ENCODE measurements at places on chromosomes 5 and 9. TPM values are rescaled to one million over a fixed set of nuclear protein-coding genes. Genes with fewer than 3 reads are reported as not detected.

AMACR gene
- 18.3 TPM for total RNA-seq

AHRR gene
- total RNA-seq, result 1.4 TPM

RGMB gene
- total RNA-seq, result 31.8 TPM

SERF1A gene
- total RNA-seq, result 10.2 TPM

PRELID1 gene
- 360 TPM for total RNA-seq

DIPK1B gene
- total RNA-seq, result 75.7 TPM

RPL35 gene
- total RNA-seq, result 3,564 TPM

FRMD3 gene
- 0.10 TPM for total RNA-seq

SAP30L gene
- total RNA-seq, result 14.3 TPM

TAS2R1 gene
- total RNA-seq, result not detected

UNC13B gene
- total RNA-seq, result 49.5 TPM

ZNF782 gene
- total RNA-seq, result 2.6 TPM

MEF2C gene
- 3.4 TPM for total RNA-seq

MRPL50 gene
- 23.3 TPM for total RNA-seq

ANP32B gene
- total RNA-seq, result 6.7 TPM

FAM174A gene
- 5.2 TPM for total RNA-seq

SLC1A1 gene
- 11.6 TPM for total RNA-seq
